Glomerular endothelial cell (primary cell): ENCODE measurements at places on chromosomes 1 and 21.

DNA sequence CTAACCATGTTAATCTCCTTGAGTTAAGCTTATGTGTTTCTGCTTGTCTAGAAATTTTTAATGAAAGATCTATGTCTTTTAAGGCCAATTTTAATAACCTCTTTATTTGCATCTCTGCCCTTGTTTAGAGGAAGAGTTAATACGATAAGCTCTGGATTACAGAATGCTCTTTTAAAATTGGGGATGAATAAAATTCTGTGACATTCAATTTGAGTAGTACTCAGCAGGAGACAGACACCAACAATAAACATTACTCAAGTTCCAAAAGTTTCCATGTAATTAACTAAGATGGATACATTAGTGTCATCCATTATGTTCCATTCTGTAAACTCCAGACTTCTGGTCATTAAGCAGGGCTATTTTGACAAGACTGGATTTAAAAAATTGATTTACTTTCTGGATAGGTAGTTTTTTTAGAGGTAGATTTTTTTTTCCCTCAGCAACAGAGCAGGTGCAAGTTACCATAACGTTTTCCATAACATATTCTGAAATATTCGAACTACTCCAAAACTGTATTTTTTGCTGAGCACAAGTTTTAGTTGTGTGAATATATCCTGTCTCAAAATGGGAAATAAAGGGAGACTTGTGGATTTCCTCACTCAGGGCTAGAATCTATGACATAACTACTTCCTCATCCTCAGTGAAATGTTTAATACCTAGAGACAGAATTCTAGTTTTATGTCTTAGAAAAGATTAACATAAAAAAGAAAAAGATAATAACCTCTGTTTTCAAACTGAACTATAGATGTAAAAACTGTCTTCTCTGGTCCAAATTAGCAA is 221.7 kb downstream of the NEGR1 start:
- DNase-seq, result no peak

GRCh38 chr1:7954683-7955082 is 6.8 kb upstream of the PARK7 start:
- DNase-seq, result no peak

- no peak for DNase-seq
These were observed 25.1 kb upstream of the AGL start for GRCh38 chr1:99825098-99825497.

GRCh38 chr1:15106608-15107007 is 46.9 kb upstream of the TMEM51 start:
- DNase-seq, result no peak

DNA sequence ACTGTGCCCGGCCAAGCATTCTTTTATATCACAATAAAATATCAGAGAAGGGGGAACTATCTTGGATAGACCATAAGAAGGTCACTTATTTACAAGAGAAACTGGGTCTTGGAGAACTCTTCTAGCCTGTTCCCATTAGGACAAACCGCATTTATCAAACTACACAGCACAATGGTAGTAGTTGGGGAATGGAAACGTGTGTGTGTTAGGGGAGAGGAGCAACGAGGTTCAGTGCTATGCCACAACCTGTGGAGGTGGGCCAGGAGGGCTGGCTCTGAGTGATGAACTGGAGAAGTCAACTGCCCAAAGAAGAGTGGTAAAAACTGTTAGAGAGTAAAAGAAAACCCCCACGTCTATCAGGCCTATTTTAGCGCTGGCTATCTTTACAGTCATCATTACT is 1.6 kb downstream of the DONSON start:
- no peak for DNase-seq

- no peak for DNase-seq
These were observed 598.5 kb upstream of the USP24 start for GRCh38 chr1:55813618-55814017.

- no peak for DNase-seq
These were observed 286.6 kb upstream of the ZP4 start for GRCh38 chr1:238177351-238177750.

- DNase-seq, result no peak
These were observed 3.5 kb downstream of the DNMT3L start for GRCh38 chr21:44258056-44258725.

GRCh38 chr1:43300378-43301094 is at the start of gene TIE1:
TIE1 (plus strand) TSS chr1:43300982; CDS start chr1:43301072, 90 bp downstream.
- DNase-seq, result peak; percentile 42

DNA sequence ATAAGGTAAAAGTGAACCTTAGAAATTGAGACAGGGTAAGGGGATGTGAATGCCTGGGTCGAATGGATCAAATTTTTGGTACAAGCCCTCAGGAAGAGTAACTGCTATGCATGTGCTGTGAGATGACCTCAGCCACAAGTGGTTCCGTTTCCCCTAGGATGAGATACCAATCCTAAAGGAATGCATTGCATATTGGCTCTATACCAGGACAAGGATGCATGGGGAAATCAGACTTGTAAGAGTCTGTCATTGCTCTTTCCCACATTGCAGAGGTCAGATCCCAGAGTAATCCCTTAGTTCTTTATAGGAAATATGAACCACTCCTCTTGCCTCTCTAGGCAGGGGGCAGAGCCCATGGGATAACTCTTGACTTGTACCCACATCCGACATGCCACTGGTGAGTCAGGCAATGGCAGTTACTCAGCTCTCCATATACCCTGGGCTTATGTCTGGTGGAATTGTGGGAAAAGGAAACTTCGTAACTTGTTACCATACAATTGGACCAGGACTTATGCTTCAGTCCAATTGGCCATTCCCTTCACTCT is 428.3 kb upstream of the ZRANB2 start:
- DNase-seq, result no peak

DNA sequence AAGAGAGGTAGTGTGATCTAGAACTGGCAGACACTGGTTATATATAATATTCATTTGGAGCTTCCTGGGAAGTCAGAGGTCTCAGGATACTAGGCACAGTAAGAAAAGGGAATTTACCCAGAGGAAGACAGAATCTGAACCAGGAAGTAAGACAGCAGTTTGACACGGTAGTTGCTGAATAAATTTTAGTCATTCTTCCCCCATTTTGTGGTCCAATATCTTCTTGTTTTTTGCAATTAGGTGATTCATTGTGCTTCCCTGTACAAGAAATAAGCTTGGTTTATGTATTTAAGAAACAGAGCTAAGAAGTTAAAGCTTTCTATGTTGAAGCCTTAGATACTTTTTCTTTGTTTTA is 1.3 kb downstream of the TMEM167B start:
- DNase-seq, result no peak

DNA sequence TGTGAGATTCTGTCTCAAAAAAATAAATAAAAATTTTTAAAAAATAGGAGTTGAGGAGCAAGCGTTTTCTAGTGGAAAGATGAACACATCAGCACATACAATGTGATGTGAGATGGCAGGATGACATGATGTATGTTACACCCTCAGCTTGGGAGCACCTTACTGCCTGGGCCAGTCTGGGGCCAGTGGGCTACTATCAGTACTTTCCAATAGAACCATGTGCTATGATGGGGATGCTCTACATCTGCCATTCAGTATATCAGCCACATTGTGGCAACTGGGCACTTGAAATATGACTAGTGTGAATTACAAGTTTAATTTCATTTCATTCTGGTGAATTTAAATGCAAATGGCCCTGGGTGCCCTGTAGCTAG is 156.0 kb downstream of the PGBD5 start:
- DNase-seq, result no peak

DNA sequence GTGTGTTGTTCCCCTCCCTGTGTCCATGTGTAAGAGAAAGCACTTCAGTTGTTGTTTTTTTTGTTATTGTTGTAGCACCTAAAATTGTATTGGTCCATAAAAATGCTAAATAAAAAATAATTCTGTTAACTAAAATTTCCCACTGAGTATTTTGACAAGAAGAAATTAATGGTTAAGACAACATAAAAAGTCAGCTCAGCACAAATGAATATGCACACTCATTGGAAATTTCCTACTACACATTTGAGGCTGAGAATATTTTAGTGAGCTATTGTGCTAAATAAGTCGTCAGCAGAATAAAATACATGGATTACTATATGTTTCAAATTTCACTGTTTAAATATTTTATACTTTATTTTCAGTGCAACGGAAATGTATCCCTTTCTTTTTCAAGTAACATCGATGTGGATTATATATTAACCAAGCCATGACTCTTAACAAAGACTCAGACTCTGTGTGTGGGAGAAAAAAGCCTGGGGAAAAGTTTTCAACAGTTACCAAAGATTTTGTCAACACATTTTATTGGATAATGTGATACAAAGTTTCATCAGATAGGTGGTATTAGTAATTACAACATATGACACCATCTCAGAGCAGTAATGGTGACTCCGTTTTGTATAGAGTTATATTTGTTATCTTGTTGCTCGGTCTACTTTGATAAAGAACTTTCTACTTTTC is 63.4 kb downstream of the LYPLAL1 start:
- no peak for DNase-seq

DNA sequence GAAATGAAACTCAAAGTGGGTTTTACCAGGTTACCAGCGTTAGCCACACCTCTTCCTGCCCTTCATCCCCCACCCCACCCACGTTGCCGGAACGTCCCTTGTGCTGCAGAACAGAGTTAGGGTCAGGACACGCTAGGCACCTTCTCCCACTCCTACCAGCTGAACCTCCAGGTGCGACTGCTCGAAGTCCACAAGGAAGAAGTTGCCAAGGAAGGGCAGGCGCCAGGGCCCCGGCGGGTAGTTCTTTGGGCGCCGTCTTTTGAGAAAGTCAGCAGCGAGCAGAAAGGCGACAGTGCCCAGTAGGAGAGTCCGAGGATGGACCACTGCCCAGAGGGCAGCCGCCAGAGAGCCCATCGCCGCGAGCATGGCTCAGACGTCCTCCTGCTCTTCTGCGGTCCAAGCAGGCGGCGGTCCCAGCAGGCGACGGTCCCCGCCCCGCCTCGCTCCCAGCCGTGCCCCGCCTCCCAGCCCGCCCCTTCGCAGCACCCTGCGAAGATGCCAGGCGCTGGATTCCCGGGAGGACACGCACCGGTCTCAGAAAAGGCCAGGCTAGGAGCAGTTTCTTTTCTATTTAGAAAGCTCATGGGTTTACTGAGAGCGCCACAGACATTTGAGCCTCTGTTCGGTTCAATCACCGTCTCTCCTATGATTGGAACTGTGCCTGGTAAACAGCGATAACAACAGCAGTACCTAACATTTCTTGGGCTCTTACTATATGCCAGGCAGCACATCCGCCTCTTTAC is at the start of gene CYP2J2:
TSS of gene CYP2J2 (minus strand) at position 393 of the 743 bp plus-strand sequence. CDS start at position 366, 27 bp downstream.
- no peak for DNase-seq

DNA sequence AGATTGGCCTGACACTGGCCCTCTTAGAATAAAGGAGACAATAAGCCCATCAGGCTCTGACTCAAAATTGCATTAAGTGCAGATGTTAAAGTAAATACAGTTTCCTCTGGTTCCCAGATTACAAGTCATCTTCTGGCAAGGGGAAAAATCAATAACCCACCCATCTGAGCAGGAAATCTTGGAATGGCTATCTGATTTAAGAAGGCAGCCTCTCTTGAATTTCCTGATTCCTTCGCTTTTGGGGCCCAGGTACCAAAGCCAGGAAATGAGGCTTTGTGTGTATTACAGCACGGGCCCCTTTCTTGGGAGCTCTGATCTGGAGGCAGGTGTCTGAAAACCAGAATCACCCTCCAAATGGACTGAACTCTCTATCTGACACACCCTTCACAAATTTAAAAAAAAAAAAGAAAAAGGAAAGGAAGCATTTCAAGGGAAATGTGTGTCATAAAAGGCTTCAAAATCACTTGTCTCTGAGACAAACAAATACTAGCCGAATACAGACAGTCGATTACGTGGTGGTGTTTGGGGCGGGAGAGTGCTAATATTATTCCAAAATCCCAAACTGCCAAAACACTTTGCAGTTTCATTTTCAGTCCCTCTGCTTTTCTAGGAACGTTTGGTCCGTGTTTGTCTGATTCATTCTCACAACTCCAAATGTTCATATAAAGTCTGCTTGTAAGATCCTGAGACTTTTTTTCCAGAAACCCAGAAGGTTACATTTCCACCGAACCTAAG is 240.9 kb upstream of the CAMK1G start:
- no peak for DNase-seq

DNA sequence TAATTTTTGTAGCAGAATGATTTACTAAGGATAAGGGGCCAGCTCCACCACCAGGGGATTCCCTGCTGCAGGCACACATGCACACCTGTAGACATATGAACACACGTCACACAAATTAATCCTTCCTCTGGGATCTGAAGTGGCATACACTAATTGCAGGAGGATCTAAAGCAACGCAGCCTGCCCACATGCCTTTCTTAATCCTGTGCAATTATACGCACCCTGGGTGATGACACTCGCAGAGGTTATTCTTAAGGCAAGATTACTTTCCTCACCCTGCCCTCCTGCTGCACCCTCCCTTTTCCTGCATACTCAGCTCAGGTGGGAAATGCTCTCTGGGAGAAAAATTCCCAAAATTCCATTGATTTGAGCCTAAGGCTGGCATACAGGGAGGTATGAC is 7.5 kb upstream of the LORICRIN start:
- no peak for DNase-seq

DNA sequence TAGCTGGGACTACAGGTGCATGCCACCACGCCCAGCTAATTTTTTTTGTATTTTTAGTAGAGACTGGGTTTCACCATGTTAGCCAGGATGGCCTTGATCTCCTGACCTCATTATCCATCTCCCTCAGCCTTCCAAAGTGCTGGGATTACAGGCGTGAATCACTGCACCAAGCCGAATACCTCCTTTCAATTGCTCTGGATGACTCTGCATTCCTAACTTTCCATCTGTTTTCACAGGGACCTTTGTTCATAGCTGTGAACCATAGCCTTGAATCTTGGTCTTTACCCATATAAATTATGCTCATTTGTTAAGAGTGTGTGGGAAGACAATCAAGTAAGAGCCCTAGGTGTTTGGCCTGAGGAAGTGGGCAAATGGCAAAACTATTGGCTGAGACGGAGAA is 422.7 kb downstream of the DISC1 start:
- DNase-seq, result no peak

DNA sequence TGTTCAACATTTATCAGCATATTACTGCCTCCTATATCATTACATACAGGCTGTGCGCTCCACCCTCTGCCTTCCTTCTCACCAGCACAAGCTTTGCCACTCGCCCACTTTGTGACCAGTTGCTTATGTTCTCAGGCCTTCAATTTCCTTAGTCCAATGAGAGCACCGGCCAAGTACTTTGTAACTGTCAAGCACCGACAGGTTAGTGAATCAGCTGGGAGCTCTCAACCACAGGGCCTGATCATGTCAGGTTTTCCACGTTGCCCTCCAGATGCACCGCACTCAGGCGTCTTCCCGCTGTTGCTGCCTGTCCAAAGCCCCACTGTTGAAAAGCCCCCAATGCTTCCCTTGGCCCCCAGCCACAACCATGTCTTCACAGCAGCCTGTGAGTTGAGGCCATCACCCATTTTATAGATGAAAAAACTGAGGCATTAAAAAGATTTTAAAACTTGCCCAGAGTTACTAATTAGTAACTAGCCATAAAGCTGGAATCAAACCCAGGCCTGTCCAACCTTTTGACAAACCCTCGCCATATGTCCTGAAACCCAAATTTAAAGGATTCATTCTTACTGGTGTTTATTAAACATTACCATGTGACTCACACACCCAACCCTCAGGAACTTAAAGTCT is 3.4 kb upstream of the KCNN3 start:
- DNase-seq, result no peak

DNA sequence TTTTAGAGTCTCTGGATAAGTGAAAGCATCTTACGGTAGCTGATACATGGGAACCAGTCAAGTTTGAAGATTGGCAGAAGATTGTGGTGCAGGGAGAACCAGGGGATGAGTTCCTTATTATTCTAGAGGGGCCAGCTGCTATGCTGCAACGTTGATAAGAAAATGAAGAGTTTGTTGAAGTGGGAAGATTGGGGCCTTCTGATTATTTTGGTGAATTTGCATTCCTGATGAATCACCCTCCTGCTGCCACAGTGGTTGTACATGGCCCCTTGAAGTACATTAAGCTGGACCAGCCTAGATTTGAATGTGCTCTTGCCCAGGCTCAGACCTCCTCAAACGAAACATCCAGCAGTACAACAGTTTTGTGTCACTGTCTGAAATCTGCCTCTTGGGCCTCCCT is 45.9 kb downstream of the BTBD8 start:
- no peak for DNase-seq
